T-helper 1 cell (primary cell): ENCODE measurements at places on chromosomes 6 and 20.

GRCh38 chr6:40888456-40888990 is 150.5 kb downstream of the UNC5CL start:
- DNase-seq: no peak

GRCh38 chr20:53679597-53680309 is 86.1 kb upstream of the ZNF217 start:
- DNase-seq: no peak

- no peak for DNase-seq
These were observed 32.6 kb upstream of the RNF182 start for GRCh38 chr6:13892017-13892645.

DNA sequence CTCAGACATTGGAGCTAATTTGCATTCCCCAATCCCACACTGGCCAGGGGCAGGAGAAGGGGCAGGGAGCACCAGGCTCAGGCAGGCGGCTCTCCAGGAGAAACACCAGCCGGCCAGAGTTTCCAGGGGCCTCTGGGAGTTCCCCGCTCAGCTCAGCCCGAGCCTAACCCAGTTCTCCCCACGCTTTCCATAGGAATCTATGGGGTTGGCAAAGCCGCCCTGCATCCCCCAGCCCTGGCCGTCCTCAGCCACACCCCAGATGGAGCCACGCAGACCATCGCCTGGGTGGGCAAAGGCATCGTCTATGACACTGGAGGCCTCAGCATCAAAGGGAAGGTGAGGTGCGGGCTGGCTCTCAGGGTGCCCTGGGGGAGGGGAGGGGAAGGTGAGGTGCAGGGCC is 8.2 kb downstream of the NPEPL1 start:
- no peak for DNase-seq

- DNase-seq: no peak
These were observed 9.8 kb downstream of the NRSN2 start for GRCh38 chr20:356745-357144.

DNA sequence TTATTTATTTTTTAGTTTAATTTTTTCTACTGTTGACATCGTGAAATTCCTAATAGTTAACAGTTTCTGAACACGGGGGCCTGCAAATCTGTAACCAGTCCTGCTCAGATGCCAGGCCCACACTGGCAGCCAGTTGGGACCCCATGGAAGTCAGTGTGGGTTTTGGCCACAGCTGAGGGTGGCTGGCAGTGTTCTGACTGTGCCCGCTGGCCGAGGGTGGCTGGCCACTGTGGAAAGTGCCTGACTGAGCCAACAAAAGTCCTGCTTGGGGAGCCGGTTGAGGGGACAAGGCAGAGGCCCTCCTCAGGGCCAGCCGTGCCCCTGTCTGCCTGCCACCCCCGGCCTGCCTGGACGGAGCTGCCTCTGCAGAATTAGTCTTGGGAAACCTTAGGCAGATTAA is 4.1 kb upstream of the PMEPA1 start:
- DNase-seq: no peak

DNA sequence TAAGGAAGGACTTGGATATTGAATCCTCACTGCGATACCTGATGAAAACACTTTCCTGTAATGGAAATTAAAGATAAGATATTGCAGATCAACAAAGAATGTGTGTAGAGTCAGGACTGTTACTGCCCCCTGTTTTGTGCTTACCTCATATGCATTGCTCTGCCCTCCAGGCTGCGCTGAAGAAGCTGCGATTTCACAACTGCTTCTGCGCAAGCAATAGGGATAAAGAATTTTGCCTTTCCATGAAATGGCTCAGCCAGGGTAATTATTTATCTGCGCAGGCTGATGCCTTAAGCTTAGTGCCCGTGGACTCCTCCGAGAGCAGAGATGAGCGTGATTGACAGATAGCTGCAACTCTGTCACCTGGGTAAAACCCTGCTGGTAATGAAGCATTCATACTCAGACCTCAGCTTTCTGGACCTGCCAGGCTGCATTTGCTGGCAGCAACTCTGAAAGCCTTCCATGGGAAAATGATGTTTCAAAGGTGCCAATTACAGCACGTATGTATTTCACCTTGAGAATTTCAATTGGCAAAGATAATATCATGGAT is 370.6 kb downstream of the SAMD5 start:
- no peak for DNase-seq

DNA sequence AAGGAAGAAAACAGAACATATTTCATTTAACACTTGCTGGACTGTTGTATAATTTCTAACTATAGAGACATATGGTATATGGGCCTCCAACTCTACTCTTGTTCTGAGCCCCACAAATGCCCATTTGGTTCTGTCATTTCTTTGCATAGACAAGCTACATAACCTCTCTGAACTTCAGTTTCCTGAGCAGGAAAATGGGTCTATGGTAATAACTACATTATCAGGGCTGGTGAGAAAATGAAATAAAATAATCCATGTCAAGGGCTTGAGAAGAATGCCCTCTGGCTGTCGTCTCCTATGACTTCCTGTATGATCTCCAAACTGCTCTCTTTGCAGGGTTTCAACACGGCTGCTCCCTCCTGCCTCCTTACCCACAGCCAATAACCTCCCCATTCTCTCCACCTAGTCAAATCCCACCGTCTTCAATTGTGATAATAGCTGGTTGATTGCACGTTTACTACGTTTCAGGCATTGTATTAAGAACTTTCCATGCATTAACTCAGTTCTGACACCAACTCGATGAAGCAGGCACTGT is 12.0 kb downstream of the ZCCHC3 start:
- no peak for DNase-seq

DNA sequence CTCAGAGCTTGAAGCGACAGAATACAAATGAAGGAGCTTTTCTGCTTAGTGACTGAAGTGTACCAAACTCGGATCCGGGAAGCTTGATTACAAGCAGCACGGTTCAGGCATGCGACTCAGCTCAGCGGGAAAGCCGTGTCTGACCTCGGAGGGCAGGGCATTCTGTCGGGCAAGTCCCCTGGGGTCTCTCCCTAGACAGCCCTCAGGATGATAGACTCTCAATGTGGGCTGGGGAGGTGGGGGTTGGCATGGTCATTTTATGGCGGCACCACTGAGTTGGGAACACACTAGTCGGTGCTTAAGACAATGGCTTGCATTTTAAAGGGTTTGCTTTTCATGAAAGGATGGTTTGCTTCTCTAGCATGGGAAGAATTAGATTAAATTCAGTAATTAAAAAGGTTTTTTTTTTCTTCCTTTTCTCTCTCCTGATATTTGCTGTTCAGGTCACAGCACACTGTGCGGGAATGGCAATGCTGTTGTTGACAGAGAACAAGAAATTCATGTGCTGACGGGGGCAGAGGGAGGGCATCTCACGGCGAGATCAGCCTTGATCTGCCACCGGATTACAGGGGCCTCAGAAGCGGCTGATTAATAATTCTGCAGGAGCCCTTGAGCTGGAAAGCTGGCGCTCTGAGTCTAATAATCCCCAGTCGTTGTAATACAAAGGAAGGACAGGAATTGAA is 80.7 kb upstream of the TRAF3IP2 start:
- DNase-seq: no peak

DNA sequence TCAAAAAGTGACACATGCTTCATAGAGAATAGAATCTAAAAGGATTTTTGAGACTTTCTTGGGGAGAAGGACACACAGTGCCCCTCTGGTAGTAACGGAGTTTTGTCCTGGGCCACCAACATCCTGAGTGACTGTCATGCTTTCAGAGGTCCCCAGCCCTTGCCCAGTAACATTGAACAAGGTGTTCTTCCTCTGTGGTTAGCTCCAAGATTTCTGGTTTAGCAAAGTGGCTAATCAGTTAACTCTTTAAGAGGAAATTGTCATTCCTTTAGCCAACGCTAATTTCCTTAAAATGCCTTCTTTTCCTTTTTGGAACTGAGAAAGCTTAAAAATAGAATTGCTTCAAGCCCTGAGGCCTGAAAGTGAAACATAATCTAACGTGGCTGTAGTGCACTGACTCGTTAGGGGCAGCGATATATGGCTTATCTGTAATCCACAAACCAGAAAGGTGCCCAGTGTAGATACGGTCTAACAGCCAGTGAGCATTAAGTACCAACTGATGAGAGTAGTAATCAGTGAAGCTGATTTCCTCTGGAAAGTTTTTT is 7.8 kb downstream of the E2F3 start:
- no peak for DNase-seq

DNA sequence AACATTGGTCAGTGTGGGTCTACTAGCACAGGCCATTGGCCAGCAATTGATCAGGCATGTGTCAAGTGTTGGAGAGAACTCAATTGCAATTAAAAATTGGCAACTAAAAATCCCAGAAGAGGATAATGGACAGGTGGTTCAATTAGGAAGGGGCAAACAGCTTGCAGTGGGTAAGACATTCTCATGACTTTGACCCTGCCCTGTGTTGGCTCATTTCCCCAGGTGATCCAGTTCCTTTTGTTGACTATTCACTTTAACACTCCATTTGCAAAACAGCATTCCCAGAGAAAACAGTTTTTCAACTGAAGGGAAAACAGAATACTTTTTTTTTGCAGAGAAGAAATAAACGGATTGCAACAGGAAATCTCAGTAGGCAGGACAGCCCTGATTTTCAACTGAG is 28.9 kb upstream of the SCGN start:
- no peak for DNase-seq

- DNase-seq: no peak
These were observed 32.3 kb upstream of the SULF2 start for GRCh38 chr20:47817573-47817972.

GRCh38 chr20:38211200-38212097 is 46.4 kb upstream of the TGM2 start:
- no peak for DNase-seq

DNA sequence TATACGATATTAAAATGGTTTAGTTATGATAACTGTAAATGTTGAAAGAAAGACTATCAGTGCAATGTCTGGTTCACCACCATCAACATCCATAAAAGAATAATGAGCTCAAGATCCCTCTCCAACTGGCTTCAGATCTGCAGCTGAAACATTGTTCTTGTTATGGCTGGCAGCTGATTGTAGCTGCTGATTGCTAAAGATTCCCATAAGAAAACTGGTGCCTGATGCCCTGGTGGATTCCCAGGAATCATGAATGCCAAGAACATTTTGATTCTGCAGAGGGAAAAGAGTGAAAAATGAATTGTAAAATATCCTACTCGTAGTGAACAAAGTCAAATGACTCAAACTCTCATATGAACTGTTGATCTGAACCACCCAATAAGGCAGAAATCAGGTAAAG is 1160.2 kb downstream of the EPHA7 start:
- no peak for DNase-seq

DNA sequence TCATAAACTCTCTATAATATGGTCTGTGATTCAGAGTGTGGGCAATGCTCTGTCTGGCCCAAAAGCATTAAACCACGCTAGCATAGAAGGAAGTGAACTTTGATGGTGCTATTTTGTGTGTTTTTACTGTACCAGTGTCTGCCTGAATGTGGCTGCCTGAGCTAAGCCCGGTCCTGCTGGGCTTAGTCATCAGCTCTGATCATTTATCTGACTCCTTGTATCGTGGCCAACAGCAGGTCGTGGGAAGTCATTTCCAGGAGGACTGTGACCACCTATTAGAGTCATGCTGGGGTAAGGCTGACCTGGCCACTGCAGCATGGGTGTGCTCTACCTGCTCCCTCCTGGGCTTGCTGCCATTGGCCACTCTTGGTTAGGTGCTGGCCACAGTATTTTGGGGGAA is 239.1 kb upstream of the CEP162 start:
- no peak for DNase-seq

DNA sequence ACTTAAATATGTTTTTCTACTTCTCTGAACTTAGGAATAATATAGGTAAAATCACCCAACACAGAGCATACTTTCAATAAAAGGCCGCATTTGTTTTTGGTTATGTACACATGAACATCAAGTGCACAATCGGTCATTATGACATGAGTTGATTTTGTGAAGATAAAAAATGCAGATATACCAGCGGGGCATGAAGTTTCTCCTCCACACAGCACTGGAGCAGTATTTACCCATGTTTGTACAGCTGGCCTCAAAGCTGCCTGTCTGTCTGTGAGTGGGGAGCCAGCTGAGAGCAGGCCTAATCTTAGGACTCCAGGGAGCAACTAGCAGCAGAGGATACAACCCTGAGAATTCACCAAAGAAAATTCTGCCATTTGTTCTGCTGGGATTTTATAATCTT is 206.5 kb downstream of the TPBG start:
- DNase-seq: no peak

DNA sequence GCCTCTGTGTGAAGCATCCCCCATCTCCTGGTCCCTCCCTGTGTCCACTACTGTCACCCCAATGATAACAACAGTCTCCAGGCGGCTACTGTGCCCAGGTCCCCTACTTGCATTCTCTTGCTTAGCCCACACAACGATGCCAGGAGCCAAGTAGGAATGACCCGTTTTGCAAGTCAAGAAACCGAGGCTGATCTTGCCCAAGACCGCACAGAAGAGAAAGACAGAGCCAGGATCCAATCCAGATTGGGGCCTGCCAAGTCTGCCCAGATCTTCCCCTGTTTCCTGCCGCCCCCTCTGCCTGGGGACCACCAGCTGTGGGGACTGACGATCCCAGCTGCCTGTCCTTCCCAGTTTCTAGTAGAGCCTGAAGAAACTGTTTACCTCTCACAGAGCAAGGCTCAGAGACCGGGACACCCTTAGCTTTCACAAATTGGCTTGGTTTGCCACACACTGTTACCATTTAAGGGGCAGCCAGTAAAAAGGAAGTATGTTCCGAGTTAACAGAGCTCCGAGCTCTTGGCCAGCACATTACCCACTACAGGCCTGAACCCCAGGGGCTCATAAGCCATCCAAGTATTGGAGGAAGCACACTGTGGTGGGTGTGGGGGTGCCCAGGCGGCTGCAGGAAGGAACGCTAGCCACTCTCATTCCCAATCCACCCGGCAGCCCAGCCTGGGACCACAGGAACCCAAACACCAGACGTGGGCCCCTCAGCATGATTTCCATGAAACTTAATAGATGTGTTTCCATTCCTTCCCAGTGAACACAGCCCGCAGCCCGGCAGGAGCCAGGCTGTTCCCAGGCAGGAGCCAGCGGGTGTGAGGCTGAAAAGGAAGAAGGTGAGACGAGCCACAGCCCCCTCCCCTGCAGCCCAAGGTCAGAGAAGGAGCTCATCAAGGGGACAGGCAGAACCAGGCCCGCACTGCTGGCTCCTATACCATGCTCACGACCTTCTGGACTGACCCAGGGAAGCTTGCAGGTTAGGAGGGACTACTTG is 7.9 kb downstream of the KIAA1755 start:
- no peak for DNase-seq
